ENCODE measurements at places on chromosomes 3 and 15.

GRCh38 chr15:76898102-76898501 lies 7.0 kb downstream of the SCAPER start:
- no peak for DNase-seq

GRCh38 chr3:19364148-19364547 lies 215.8 kb downstream of the KCNH8 start:
- no peak for DNase-seq

DNA sequence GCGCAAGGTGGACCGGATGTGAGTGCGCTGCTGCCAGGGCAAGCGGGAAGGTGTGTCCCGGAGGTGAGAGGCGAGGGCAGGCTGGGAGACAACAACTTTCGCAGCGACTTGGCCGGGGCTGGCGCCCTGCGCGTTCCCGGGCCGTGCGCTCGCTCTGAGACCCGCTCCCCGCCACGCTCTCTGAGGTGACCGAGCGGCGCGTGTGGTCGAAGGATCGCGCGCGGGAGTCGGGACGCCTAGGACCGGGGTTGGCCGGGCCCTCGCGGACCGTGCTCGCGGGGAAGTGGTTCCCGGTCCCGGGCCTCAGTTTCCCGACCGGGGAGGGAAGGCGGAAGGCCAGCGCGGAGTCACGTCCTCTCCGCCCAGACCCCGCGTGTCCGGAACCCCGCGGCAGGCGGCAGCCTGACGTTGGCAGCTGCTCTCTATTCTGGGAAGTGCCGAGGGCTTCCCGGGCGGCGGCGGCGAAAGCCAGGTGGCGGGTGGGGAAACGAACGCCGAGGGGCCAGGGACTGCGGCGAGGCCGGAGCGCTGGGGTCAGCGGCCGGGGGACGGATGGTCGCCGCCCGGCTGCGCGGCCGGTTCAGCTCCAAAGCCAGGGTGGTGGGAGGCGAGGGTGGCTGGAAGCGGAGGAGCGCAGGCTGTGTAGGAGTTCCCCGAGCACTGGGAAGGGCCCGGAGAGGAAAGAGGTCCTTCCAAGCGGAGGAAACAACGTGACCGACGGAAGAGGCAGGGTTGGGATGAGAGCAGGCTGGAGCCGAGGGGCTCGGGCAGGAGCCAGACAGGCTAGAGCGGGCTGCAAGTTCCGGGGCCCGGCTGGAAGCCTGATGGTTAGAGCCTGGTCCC lies 1.0 kb upstream of the IGF2BP2 start:
- no peak for DNase-seq

DNA sequence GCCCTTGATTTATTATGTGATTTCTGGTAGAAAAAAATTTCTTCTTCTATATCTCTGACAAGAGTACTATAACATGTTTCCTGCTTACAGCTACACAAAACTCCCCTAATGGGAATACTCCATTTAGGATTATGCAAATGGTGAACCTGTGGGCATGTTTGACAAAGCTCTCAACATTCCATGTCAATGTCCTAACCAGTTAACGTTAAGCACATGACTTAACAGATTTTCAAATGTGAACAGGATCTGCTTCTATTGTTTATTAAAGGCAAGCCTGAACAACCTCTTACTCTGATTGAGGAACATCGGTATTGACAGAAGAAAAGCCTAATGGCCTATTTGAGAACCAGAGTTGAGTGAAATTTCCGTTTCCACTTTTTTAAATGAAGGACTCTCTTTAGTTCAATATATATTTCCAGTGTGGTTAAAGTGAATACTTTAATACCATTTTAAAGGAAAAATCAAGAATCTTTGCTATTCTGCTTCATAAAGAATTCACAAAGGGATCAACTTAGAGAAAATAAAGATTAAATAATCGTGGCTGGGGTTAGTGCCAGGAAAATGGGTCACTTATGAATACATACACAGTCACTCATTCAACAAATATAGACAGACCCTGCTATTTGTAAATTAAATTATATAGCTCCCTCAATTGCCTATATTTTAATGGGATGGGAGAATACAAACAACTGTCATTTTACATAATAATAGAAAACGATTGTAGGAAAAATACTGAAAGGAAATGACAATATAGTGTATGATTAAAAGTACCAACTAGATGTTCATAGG lies 300.3 kb upstream of the CBLB start:
- DNase-seq: no peak

- DNase-seq: no peak
Measured at GRCh38 chr3:188978421-188979171, 193.2 kb upstream of the TPRG1 start.

- no peak for DNase-seq
Measured at GRCh38 chr3:188421836-188422540, 268.0 kb downstream of the LPP start.

- DNase-seq: no peak
Measured at GRCh38 chr3:197730200-197730599, 6.5 kb downstream of the RUBCN start.

Measured in anterior cingulate cortex (tissue), 58 donors.